Activated CD8-positive, alpha-beta memory T cell treated with anti-CD3 and anti-CD28 coated beads, Interleukin-2, amount 10 ng/mL, durations not matched to agents 7 days and 5 days (primary cell): ENCODE measurements at places on chromosomes 2 and 18.

- no peak for DNase-seq
Measured at GRCh38 chr2:45006041-45006941, 3.0 kb downstream of the SIX2 start.

DNA sequence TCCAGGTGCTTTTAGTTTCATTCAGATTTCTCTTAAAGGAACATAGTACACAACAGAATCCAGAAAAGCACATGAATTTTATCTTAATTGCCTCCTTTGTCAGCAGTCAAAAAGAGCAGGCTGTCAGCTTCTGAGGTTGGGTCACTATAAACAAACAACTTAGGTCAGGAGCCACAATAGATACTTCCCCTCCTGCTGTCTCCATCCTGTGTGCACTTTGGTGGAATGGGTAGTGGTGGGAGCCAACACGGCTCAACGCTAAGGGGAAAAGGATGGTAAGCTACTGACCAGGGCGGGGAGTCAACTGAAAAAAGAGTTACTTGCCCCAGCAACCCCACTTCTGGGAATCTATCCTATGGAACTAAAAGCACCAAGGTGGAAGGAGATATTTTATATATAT is 121.9 kb downstream of the PAX3 start:
- no peak for DNase-seq

- DNase-seq, result peak; percentile 69
Measured at GRCh38 chr18:46148810-46149209, 44.6 kb downstream of the HAUS1 start.

GRCh38 chr2:28413152-28413898 is 20.7 kb downstream of the FOSL2 start:
- DNase-seq, result no peak

DNA sequence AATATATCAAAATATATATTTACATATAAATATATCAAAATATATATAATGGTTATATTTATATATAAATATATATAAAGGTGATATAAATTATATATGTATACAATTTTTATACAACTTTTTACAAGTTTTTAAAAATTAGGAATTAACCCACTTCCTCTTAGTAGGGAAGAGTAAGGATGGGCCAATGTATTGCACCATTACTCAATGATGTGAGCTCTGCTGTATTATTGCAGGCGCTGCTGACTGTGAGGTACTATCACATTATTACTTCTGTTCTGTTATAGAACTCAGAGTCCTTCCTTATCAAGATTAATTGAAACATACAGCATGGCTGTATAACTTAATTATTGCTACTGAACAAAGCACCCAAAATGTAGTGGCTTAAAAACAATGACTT is 46.0 kb downstream of the CCDC195 start:
- no peak for DNase-seq

DNA sequence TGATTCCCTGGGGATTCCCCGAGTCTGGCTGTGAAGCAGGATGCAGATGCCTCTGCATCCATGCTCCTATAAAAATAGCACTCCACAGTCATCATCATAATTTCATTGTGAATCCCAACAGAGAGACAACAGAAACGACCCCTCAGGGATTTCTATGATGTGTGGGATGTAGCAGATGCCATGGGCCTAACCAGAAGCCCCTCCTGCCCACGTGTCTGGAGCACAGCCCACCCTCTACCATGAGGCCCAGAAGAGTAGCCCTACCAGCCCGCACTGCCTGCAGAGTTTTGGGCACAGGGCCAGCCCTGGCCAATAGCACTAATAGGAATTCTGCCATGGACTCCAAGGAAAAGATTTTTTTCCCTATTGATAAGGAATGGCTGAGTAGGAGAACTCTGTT is 66.6 kb downstream of the GYPC start:
- DNase-seq, result no peak

- no peak for DNase-seq
Measured at GRCh38 chr2:86765310-86765695, 25.4 kb downstream of the CD8A start.

DNA sequence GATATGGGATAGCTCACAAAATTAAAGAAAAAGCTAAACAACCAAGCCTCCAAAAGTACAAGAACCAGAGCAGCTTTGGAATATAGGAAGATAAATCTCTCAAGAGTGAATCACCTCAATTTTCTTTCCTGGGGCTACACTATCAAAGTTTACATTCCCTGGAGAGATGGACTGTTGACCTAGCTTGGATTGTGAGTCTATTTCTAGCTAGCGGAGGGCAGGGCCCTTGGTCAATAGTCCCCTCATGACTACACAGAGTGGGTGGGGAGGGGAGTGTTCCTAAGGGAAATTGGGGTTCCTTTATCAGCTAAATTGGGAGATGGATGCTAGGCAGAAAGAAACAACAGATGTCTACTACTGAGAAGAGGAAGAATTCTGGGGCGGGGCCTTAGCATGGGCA is 29.9 kb upstream of the EIF2AK3 start:
- DNase-seq, result no peak

DNA sequence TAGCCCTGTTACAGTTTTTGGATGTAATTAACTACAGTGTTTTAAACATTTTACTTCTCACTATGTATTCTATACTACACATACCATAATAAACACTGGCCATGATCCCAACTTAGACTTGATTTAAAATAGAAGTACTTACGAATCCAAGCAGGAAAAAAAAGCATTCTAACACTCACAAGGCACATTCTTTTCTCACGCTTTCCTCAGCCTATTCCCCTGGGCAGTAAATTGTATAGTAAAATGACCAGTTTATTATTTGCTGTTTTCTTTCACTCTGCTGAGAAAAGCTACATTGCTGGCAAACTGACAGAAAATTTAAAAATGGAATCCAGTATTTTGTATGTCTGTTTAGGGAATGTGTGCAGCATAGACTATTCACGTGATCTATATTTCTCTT is 2.8 kb upstream of the TANC1 start:
- no peak for DNase-seq

DNA sequence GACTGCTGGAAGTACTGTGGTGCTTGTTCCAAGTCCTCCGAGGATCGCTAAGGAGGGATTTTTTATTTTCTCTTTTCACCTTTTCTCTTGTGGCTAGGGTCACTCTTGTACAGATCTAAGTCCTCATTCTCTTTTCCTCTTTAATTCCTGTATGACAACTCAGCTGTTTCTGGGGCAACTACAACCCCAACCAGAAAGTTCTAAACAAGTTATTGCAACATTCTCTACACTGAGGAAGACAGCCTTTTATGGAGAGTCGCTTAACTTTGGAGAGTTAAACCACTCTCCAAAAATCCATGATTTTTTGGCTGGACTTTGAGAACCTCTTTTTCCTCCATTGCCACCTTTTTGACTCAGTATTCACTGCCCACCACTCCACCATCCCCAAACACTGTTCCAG is 74.0 kb upstream of the SESTD1 start:
- no peak for DNase-seq

- DNase-seq, result no peak
Measured at GRCh38 chr2:10289891-10290290, 12.8 kb upstream of the HPCAL1 start.

DNA sequence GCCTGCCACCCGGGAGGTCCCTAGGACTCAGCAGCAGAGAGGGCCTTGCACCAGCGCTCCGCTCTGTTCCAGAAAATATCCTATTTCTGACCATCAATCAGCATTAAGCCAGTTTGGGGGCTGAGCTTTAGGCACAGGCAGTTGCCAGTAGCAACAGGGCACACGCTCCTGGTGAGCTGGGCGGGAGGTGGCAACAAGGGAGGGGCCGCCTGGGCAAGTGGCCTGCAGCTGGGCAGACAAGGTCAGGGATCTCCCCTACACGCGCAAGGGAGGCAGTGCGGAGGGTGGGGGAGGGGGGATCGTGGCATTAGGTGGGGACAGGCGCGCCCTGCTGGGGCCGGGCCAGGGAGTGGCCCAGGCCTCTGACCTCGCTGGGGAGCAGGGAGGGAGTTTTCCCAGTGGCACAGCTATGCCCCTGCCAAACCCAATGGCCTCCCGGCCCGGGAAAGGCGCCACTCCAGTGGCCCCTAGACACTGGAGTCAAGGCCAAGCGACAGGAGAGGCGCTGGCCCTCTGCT is 302.8 kb downstream of the NCKAP5 start:
- DNase-seq, result no peak

DNA sequence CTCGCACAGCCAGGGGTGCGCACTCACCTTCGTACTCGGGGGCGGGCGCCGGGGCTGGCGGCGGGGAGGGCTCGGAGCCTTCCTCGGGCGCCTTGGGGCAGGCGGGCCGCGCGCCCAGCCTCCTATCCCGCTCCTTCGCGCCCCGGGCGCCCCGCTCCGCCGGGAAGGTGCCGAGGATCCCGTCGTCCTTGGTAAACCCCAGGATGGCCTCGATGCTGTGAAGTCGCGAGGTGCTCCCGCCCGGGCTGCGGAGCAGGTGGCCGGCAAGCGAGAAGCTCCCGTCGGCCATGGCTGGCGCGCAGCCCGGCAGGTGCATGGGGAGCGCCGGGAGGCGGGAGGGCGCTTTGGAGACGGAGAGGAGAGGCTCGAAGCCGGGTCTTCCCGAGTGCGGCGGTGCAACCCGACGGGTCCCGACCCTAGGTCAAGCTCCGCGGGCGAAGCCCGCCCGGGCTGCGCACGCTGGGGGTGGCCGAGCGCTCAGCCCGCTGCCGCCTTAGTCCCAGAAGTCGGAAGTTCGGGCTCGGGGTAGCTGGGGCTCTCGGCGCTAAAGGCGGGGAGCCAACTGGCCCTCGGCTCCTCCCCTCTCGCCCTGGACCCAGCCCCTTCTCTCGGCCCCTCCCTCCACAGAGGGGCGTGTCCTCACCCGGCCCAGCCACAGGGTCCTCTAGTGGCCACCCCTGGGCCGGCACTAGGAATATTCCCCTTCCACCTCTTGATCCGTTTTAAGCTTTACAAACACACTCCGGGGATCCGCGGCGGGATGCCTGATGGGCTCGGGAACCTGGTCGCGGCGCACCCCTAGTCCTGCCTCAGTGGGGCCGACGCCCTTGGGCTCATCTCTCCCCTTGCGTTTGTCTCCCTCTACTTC is at the start of gene RAX:
RAX (minus strand) TSS at position 564 of the 868 bp plus-strand sequence; CDS start at position 316, 248 bp downstream.
- no peak for DNase-seq

DNA sequence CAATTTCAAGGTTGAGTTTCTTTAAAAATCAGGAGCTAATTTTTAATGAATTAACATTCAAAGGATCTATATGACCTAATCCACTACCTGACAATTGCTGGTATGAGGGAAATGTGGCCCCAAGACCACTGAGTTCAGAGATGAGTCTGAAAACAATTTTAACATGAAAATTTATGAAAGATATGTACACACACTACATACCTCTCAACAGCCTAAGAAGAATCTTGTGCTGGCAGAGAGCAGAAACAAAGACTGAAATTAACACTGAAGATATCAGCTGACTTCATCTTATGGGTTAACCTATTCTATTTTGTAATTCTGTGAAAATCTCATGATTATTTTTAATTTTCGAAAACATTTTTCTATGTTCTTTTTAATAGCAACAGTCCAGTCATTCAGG is 1.7 kb downstream of the FAP start:
- DNase-seq, result no peak

DNA sequence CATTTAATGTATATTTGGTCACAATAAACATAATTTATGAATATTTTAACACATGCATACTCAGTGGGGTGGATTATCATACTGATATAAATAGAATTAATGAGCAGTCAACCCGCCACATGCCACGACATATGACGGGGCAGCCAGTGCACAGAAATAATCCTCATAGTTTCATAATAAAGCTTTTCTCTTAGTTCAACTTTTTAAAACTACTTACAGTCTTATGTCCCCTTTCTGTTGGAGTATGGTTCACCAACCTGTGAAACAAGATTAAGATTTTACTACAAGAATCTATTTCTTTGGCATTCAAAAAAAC is 75.6 kb upstream of the ETAA1 start:
- DNase-seq, result no peak

GRCh38 chr2:31558401-31559295 is 22.1 kb downstream of the SRD5A2 start:
- no peak for DNase-seq

GRCh38 chr2:83744855-83745254 is 714.2 kb downstream of the SUCLG1 start:
- no peak for DNase-seq

GRCh38 chr2:95526360-95527341 is 42.1 kb upstream of the TRIM43B start:
- DNase-seq, result peak; percentile 71

DNA sequence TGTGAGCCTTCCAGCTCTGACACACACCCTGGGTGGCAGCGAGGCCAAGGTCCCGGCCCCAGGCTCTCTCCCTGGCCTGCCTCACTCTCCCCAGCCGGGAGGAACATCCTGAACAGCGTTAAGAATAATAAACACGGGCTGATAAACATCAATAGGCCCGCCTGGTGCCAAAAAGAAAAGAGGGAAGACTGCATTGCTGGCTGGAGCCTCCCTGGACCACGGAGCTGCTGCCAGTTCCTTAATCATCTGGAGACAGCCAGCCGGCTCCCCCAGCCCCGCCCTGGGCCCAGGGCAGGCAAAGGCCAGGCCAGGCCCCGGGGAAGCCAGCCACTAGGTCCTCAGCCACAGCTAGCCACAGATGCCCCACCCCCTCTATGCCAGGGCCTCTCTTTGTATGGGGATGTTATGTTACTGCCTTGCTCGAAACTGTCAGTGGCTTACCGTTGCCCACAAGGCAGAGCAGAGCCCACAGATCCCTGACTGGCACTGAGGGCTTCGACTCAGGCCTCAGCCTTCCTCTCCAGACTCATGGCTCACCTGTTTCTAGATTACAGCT is 293.7 kb downstream of the DYSF start:
- DNase-seq, result no peak

GRCh38 chr2:28695245-28695647 is 56.4 kb upstream of the PPP1CB start:
- DNase-seq, result no peak

- no peak for DNase-seq
Measured at GRCh38 chr2:84290537-84290936, 168.5 kb downstream of the SUCLG1 start.

- no peak for DNase-seq
Measured at GRCh38 chr2:162382278-162382677, 38.3 kb downstream of the GCA start.

- no peak for DNase-seq
Measured at GRCh38 chr2:56102866-56103265, 80.9 kb upstream of the CCDC85A start.

GRCh38 chr2:211367711-211368110 is 811.3 kb downstream of the CPS1 start:
- no peak for DNase-seq

DNA sequence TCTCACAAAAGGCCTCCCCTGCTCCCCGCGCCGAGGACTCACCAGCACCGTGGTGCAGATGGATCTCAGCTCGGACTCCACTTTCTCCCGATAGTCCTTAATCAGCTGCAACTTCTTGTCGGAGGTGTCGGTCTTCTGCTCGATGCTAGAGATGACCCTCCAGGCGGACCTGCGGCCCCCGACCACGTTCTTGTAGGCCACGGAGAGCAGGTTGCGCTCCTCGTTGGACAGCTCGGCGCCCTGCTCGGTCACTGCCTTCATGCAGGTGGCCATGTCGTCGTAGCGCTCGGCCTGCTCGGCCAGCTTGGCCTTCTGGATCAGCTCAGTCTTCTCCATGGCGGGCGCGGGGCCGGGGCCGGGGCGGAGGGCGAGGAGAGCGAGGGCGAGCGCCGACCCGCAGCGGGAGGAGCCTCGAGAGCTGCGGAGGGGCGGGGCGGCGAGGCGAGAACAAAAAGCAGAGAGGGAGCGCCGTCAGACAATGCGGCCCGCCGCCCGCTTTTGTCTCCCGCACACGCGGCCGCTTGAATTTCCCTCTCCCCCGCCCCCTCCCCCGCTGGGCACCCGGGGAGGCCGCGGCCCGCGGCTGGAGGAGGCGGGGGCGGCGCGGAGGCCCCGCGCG is 571 bp downstream of the YWHAQ start:
- DNase-seq, result peak; percentile 83

GRCh38 chr18:11607906-11608305 is 1.5 kb upstream of the SLC35G4 start:
- DNase-seq, result no peak

- DNase-seq, result no peak
Measured at GRCh38 chr2:207142461-207142860, 23.3 kb downstream of the KLF7 start.
